Astrocyte (in vitro differentiated cells and primary cell): ENCODE measurements at places on chromosomes 2 and 18. TPM values are rescaled to one million over a fixed set of nuclear protein-coding genes. Genes with fewer than 3 reads are reported as not detected.

GRCh38 chr2:83081826-83082690 lies 1377.0 kb downstream of the SUCLG1 start:
- DNase-seq: peak; percentile 49

- DNase-seq: no peak
Measured at GRCh38 chr18:51164761-51165281, 32.7 kb downstream of the MEX3C start.

DNA sequence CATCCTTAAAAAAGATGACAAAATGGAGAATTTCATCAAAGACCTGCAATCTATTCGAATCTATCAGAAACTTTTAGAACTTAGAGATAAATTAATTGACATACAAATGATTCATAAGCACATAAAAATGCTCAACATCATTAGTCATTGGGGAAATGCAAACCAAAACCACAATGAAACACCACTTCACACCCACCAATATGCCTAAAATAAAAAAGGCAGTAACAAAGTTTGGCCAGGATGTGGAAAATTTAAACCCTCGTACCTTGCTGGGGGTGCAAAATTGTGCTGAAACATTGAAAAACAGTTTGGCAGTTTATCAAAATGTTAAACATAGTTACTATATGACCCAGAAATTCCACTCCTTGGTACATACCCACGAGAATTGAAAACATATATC lies 11.5 kb upstream of the EIF2AK3 start:
- peak; percentile 67 for DNase-seq

DNA sequence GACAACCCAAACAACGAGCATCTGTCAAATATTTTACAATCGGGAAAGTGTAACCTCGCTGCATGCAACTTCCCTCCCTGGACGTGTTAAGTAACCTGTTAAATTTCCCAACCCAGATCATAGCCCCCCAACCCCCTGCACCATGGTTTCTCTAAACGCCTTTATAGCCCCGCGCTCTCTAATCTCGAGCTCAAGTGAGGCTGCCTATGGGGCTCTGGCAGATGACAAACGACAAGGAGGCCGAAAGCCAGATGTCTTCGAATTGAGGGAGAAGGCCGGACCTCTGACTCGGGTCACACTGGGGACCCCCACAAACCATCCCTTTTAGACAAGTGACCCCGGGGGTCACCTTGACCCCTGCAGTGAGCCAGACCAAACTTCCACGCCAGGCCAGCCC lies 526 bp downstream of the COX7A2L start:
- DNase-seq: no peak

DNA sequence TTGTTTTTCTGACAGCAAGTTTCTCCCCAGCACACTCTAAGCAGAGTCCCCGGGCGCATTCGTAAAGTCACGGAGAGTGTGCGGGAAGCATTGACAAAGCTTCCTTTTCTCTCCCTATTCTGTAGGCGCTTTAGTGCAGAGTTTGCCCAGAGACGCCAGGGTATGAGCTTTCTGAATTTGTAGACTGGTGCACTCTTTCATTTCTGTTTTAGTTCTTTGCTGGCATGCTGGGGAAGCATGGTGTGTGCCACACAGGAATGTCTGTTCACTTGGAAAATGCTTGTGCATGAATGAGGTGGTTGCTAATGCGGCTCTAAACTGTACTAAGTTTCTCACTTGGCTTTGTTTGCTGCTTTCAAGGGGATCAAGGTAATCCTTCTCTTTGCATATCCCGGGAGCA lies 102.6 kb downstream of the RTN4 start:
- no peak for DNase-seq

GRCh38 chr2:205323929-205324328 lies 358.4 kb upstream of the NRP2 start:
- no peak for DNase-seq

DNA sequence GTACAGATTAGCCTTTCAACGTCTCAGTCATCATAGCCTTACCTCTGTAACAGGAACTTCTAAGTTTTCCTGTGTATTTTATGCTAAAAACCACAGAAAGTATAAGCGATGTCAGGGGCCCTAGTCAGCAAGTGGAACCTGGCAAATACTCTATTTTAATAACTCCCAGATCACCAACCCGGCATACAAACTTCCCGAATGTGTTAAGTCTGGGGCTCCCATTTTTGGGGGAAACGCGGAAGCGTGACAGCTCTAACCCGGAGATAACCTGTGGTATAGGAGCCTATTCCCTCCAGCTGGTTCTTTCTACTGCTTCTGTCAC lies 574 bp downstream of the NIFK start:
- DNase-seq: no peak

GRCh38 chr2:153474407-153474806 lies 4.2 kb downstream of the RPRM start:
- no peak for DNase-seq

DNA sequence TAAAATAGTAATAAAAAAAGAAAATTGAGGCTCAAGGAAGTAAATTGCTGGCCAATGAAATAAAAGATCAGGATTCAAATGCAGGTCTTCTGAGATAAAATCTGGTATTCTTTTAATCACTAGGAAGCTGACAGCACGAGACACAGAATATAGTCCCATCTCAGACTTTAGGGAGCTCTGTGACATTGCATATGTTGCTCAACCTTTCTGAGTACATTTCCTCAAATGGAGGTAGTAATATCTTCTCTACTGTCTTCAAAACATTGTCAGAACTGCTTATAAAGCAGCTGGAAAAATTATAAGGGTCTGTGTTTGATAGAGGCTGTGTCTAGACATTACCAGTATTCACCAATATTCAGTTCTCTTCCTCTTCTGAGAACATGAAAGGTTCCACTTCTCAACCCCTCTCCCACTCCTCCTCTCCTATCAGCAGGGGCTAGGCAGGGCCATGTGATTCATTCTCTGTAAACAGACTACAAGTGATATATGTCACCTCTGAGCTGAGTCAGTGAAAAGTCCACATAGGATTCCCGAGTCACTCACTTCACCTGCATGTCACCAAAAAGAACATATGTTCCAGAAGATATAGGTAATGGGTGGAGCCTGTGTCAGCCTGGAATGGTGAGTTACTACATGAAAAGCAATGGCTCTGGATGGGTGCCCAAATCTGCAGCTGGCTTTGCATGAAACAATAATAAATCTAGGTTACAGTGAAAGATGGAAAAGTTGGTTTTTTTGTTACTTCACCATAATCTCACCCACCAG lies 7.1 kb downstream of the KCNE4 start:
- DNase-seq: peak; percentile 54

DNA sequence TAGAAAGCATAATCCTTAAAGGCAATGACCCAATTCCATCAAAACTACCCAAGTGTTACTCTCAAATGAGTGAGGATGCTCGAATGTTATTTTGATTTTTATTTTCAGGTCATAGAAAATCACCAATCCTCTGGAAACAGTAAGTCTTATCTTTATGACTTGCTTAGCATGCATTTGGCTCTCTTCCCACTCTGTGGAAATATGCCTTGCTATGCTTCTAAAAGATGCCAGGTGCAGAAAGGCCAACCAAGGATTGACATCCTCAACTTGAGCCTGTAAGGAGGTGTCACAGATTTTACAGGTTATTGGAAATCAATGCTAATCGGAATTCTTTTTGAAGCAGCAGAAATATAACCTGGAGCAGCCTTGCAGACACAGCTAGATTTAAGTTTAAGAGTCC lies 543.9 kb upstream of the LINC00305 start:
- DNase-seq: no peak

GRCh38 chr2:200677721-200678532 lies 92.1 kb downstream of the AOX1 start:
- DNase-seq: peak; percentile 76

GRCh38 chr2:2942225-2942624 lies 435.4 kb downstream of the EIPR1 start:
- DNase-seq: no peak

DNA sequence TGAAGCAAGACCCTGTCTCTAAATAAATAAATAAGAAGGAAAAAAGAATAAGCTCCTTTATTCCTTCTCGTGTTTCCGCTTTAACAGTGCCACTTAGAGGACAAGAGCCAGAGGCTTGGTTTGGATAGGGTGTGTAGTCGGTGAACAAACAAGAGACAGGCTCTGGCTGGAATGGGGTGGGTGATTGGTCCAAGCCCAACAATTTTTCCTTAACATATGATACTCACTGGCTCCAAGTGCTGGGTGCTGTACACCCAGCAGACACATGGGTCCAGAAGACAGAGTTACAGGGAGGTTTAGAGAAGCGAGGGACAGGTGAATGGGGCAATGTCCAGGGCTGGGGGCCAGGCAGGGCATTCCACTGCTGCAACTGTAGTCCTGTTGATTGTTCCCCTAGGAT lies 77.8 kb downstream of the NCAPH start:
- DNase-seq: peak; percentile 20

DNA sequence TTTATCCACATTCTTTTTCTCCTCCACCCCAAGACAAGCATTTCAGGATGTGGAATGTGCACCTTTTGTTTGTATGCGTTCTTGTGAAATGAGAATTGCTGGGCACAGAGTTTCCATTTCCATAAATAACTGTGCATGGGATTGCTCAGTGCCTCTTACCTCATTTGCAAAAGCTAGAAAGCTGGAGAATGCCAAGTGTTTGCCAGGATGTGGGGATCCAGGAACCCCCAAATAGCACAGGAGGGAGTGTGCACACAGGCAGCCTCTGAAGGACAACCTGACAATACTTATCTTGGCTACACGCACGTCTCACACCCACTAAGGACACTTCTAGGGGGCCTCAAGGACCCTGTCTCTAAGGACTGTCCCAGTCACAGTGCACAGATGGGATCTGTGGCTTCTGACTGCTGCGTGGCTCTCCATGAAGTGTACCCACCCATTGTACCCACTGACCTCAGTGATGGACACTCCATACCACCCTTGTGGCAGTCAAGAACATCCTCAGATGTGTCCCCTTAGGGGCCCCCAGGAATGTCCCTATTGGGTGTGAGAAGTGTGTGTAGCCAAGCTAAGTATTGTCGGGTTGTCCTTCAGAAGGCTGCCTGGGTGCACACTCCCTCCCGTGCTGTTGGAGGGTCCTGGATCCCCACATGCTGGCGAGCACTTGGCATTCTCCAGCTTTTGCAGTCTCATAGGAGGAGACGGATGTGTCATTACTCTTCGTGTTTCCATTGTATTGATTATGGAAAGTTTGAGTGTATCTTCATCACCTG lies 38.4 kb downstream of the CAPN13 start:
- DNase-seq: no peak

DNA sequence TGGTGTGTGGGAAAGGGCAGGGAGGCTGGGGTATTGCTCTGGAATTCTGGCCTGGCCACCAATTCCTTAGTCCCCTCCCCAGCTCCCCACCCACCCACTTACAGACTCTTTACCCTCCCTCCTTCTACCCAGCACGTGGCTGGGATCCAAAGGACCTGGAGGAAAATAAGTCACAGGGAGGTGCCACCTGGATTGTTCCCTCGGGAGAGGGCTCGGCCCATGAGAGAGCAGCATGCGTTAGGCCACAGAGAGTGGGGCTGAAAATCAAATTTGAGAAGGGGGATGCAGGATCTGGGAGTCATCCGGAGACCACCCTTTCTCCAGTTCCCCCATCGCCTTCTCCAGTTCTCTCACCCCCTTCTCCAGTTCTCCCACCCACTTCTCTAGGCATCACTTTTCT lies 3.0 kb downstream of the ASPRV1 start:
- no peak for DNase-seq

CNTNAP5 gene
- total RNA-seq: 0.30 TPM in 1 of 2 replicates, not detected in the other

SLC40A1 gene
- 2.2 and 3.1 TPM in 2 replicates for total RNA-seq

SLC4A3 gene
- 10.9 and 11.2 TPM in 2 replicates for total RNA-seq

CXCR1 gene
- not detected in 2 replicates for total RNA-seq

ZBTB7C gene
- 1.0 and 1.4 TPM in 2 replicates for total RNA-seq

PDE1A gene
- 0.32 TPM in 1 of 2 replicates, not detected in the other for total RNA-seq
